Calu3 (cell line): ENCODE measurements at places on chromosomes 12 and 14. TPM values are rescaled to one million over a fixed set of nuclear protein-coding genes. Genes with fewer than 3 reads are reported as not detected.

NCAPD2 gene
- 78.0 and 94.7 TPM in 2 replicates for total RNA-seq

- DNase-seq: peak; percentile 80
These were observed 35.1 kb upstream of the ACTN1 start for GRCh38 chr14:69013943-69014782.

DNA sequence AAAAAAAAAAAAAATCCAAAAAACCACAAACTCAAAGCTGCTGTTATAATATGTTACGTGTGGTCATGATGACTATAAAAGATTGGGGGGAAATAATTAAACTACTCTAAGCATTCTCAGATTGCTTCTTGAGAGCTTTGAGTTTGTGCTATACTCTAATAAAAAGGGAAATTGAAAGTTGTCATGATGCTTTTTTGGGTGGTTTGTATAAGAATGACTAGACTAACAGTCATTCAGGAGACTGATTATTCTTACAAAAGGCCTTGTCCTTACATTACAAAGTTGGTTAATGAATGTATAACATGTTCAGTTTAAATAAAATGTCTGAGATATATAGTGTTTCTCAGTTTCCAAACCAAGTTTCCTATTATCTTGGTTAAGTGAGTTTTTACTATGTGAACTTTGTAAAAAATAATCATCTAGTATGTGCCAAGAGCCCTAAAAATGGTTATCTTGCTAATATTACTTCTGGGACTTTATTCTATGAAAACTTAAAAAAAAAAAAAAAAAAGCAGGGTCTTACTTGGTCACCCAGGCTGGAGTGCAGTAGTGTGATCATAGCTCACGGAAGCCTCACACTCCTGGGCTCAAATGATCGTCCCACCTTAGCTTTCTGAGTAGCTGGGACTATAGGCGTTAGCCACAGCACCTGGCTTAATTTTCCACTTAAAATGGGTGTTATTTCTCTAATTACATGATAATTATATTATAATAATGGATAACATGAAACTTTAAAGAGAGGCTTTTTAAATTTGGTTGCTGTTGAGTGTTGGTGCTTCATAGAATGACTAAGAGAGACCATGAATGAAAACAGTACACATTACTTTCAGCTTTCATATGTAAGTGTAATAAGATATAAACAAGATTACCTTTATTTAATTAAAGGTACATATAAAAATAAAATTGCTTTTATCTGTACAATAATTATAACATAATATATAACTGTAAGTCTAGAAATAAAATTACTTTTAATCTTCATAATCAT lies 459.6 kb upstream of the RGS6 start:
- DNase-seq: no peak

DNA sequence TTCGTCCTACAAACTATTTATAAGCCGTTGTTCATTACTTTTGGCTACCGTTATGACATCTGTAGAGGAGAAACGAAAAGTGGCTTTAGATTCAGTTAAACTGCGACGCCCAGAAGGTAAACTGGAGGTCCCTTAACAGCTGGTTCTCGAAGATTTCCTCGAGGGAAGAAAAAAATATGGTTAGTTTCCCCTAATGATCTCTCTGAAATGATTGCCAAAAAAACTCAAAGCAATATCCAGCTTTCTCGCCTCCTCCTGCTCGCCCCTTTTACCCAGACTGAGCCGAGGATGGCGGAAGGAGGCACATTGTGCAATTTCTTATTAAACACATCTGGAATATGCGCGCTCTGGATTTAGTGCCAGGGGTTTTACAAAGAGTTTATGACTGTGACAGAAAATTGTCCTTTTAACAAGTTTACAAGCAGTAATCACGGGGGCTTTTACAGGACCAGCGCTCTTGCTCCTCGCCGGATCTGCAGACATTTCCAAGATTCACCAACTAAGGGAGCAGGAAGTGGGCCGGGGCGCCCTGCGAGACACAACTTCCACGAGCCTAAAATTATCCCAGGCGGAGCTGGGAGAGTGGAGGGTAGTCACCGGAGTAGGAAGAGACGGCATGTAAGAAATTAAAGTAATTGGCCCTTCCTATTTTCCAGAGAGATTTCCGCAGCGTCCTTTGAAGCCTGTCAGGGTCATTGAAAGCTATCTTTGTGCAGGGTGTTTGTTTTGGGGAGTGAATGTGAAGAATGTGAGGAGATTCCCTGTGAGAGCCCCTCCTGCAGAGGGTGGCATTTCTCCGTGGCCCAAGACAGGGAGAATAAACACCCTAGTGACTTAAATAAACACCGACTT lies 5.6 kb downstream of the SIX1 start:
- no peak for DNase-seq

- no peak for DNase-seq
These were observed 739 bp upstream of the USP44 start for GRCh38 chr12:95551913-95552516.
